NK-92 treated with Interleukin-12 subunit alpha and Interleukin-12 subunit beta, amount 100 ng/mL, for 24 hours (cell line): ENCODE measurements at places on chromosomes 3 and 15.

DNA sequence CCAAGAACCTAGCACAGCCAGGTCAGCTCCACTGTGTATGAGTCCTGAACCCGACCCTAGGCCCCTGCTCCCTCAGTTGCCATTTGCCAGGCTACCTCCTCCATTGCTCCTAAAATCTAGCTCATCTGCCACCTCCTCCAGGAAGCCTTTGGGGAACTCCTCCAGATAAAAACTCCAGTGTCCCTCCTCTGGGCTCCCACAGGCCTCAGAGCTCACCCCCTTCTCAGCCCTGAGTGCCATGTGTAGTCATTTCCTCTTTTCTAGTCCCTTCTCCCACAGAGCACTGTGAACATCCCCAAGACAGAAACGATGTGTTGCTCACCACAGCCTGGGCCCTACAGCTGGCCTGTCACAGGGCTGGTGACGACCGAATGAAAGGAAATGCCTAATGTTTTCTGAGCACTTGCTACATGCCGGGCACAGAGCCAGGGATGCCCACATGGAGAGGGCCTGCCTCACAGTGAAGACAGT lies 61.0 kb downstream of the IQSEC1 start:
- no peak for DNase-seq

GRCh38 chr3:106345353-106346027 lies 476.7 kb upstream of the CBLB start:
- DNase-seq, result no peak

- DNase-seq, result no peak
Observed at GRCh38 chr3:53046171-53047170, 598 bp upstream of the SFMBT1 start.

- DNase-seq, result no peak
Observed at GRCh38 chr3:187336322-187336721, 31.9 kb upstream of the RTP4 start.

GRCh38 chr15:101210466-101210865 lies 41.4 kb downstream of the CHSY1 start:
- no peak for DNase-seq

DNA sequence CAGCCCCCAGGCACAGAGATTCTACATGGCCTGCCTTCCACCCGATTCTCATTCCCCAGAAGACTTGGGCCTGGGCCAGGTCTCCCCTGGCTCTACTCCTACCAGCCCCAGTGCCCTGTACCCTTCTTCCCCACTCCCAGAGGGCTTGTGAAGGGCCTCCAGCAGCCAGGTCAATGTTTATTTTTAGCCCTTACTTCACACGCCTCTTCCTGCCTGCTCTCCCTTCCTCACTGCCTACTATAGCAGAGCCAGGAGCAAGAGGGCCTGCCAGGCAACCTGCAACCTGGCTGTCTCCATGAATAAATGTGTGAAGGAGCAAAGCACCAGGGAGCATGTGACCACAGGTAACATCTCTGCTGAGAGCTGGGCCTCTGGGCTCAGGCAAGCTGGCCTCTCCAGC lies 26.4 kb upstream of the APEH start:
- DNase-seq, result no peak

GRCh38 chr3:143124601-143125520 lies 5.3 kb downstream of the CHST2 start:
- no peak for DNase-seq

- DNase-seq, result no peak
Observed at GRCh38 chr3:118466795-118467330, 567.8 kb downstream of the IGSF11 start.

DNA sequence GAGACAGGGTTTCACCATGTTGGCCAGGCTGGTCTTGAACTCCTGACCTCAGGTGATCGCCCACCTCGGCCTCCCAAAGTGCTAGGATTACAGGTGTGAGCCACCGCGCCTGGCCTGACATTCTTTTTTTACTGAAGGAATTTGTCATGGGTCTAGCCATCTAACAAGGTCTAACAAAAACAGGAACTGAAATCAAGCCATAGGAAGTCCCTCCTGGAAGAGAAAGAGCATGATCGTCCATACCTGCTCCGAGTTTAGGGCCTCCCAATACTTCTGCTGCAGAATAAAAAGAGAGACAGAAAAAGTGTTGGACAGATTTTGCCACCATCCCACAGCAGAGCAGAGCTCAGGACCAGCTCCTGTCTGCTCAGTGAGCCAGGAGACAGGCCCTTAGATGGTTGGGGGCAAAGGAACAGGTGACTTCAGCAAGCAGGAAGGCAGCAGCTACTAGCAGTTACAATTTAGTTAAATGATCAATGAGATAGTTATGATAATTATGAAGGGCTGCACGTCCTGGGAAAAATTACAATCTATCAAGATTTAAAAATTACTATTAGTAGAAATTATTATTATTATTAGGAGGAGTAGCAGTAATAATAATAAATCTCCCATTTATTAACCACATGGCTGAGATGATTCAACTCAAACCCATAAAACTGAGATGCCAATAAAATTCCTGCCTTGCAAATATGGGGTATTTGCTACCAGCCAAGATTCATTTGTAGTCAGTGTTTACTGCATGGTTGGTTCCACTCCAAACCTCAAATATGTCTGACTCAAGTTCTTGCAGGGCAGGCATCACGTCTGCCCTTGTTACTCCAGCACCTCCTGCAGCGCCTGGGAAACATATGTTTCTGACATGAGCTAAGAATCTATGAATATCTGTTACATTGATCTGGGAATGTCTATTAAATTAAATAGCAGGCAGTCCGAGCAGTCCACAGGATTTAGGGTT lies 40.1 kb downstream of the TMEM44 start:
- DNase-seq, result no peak

- DNase-seq, result no peak
Observed at GRCh38 chr3:192042116-192042515, 581.2 kb downstream of the PYDC2 start.

- DNase-seq, result no peak
Observed at GRCh38 chr3:41417574-41417973, 218.3 kb downstream of the CTNNB1 start.

GRCh38 chr3:71497971-71498444 lies 85.5 kb downstream of the FOXP1 start:
- DNase-seq, result no peak

DNA sequence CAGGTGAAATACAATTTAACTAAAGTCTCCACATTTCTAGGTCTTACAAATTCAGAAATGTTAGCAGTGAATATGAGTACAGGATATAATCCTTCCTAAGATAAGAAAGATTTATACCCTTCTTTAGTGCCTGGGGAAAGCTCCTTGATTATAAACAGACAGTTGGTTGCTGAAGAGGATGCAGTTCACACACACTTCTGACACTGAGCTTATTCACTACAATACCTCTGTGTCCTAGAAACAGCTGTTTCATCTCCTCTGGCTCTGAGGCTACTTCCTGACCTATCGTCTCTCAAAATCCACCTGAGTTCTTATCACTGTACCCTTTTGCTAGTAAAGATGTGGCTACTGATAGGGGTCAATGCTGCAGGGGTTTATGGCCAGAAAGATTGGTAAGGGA lies 57.1 kb downstream of the TP63 start:
- no peak for DNase-seq

GRCh38 chr3:113454630-113455029 lies 13.3 kb upstream of the CFAP44 start:
- no peak for DNase-seq

DNA sequence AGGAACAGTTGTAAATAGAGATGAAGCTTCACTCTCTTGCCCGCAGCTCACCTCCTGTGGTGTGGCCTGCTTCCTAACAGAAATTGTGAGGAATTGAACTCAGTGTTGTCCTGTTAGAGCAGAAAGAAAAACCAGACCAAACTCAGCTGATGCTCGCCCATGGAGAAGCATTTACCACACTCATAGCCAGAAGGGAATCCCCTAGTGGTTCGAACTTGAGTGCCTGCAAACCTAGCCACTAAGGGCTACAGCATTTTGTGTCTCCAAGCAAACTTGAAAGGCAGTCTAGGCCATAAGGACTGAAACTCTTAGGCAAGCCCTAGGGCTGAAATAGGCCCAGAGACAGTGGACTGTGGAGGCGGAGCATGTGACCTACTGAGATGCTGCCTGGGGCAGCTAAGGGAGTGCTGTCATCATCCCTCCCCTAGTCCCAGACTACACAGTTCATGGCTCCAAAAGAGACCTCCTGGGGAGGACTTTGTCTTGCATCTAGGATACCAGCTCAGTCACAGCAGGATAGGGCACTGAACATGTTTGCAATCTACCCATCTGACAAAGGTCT lies 44.5 kb upstream of the MCTP2 start:
- DNase-seq, result no peak

- DNase-seq, result no peak
Observed at GRCh38 chr3:155872904-155873646, 2.6 kb downstream of the GMPS start.

GRCh38 chr15:38660738-38661137 lies 96.1 kb upstream of the RASGRP1 start:
- no peak for DNase-seq

GRCh38 chr15:79307251-79307650 lies 3.7 kb upstream of the TMED3 start:
- DNase-seq, result no peak

GRCh38 chr3:50539356-50540286 lies 27.9 kb downstream of the C3orf18 start:
- DNase-seq, result no peak

DNA sequence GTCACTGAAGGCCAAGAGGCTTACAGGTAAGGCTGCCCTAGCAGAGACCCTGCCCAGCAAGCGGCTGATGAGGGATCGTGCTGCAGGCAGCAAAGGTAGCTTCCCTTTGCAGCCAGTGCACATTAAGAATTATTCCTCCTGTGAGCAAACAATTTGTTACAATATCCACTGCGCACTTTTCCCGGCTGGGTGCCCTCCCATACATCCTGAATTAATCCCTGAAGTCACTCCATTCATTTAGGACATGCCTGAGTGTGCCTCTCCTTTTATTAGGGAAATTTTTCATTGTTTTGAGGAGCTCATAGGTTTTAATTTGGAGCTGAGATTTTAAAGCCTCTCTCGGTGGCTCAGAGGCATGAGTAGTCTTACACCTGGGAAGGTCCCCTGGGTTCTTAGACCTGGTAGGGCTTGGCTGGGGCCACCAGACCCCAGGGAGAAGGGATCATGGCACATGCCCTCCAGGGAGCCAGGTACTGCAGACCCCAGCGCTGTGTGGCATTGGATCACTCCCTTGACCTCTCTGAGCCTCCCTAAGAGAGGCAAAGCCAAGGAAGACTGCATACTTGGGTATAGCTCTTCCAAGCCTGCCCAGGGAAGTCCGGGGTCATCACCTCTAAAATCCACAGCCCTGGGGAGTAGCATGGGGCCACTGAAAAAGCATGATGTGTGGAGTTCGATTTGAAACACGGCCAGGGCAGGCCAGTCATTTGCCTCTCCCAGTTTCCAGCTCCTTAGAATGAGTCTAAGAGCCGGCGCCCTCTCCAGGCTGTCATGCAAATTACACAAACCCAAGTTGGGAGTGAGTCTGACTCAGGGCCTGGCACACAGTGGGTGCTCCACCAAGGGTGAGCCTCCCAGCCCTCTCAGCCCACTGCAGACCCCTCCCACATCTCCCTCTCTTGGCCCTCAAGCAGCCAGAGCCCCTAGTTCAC lies 151.9 kb upstream of the LINGO1 start:
- DNase-seq, result peak; percentile 12

GRCh38 chr15:90211440-90212143 lies 10.5 kb downstream of the SEMA4B start:
- no peak for DNase-seq

DNA sequence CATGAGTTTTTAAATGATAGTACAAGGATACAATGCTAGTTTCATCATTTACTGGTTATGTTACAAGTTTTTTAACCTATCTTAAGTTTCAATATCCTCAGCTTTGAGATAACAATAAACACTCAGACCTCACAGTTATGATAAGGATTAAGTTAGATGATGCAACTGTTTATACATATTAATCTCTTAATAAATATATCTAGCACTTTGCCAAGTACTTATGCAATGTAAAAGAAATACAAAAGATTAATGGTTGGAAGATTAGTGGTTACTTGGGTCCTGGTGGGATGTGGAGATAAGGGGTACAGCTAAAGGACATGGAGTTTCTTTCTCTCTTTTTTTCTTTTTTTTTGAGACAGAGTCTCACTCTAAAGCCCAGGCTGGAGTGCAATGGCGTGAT lies 12.0 kb downstream of the SPPL2A start:
- DNase-seq, result no peak

DNA sequence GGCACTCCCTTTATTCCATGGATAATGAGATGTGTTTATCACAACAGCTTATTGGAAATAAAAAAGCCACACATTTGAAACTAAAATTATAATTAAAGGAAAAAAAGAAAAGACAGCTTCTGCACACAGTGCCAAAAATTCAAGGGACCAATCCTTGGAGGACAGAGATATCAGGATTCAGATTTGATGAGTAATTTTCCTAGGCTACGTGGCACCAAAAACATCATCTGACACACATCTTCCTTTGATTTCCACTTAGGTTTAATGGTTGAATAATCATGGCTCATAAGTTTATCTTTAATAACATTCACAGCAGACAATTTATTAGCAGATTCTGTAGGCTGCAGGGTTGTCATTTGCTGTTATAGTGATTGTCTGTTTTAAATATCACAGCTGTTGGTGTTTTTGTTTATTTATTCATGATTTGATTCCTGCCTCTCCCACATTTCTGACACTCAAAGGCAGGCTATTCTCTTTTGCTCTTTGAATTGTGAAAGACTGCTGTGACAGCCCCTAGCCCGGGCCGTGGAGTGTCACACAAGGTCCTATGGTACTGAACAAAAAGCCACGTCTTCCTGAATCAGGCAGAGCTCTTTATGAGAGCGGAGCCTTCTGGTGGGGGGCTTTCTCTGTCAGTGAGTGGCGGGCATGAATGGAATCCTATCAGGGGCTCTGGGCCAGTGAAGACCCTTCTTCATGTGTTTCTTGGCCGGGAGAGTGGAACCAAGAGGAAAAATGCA lies 708.5 kb downstream of the SQOR start:
- no peak for DNase-seq

DNA sequence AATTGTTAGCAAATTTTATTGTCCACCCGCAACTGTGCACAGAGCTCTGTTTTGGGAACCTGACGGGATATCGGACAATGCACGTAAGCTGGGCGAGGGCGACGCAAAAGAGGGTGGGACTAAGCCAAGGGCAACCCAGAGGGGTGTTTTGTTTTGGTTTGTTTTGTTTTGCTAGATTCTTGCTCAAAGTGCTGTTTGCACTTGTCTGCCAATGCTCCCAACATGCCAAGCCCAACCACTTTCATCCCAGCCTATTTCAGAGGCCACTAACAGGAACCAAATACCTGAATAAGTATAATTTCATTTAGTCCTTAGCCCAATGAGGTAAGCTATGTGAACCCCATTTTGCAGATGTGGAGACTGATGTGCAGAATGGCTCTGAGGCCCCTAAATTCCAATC lies 9.7 kb upstream of the CMTM7 start:
- DNase-seq, result no peak
